ENCODE measurements at places on chromosomes 7 and 10.

DNA sequence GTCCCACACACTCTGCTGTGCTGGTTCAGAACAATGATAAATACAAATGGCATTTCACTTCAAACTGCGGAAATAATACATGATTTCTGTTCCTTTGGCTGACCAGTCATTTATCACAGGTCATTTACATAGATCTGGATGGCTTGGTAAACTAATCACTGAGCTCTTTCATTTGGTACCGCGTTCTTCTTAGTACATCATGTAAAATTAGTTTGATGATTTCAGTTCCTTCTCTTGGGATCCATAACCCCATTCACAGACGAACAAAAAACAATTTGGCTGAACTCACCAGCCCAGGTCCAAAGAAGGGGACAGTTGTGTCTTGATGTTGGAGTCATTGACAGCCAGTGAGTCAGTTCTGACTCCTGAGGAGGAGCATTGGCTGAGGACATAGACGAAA lies 689.8 kb downstream of the INHBA start:
- no peak for DNase-seq

- DNase-seq: peak; percentile 59
Measured at GRCh38 chr10:89301232-89301631, 614 bp upstream of the IFIT2 start.

GRCh38 chr7:151601521-151602305 lies 82.0 kb upstream of the RHEB start:
- no peak for DNase-seq

- no peak for DNase-seq
Measured at GRCh38 chr10:5643346-5644067, 22.9 kb downstream of the ASB13 start.

DNA sequence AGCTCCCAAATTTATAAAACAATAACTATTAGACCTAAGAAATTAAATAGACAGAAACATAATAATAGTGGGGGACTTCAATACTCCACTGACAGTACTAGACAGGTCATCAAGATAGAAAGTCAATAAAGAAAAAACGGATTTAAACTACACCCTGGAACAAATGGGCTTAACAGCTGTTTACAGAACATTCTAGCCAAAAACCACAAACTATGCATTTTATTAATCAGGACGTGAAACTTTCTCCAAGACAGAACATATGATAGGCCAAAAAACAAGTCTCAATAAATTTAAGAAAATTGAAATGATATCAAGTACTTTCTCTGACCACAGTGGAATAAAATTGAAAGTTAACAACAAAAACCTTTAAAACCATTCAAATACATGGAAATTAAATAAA lies 46.4 kb downstream of the ZNF680 start:
- DNase-seq: no peak

- no peak for DNase-seq
Measured at GRCh38 chr7:128781126-128781525, 5.5 kb upstream of the OPN1SW start.

GRCh38 chr10:29353305-29353704 lies 64.4 kb downstream of the LYZL1 start:
- DNase-seq: no peak

GRCh38 chr10:24920907-24921881 lies 31.2 kb downstream of the PRTFDC1 start:
- DNase-seq: peak; percentile 9

GRCh38 chr10:9018195-9019173 lies 964.0 kb downstream of the GATA3 start:
- DNase-seq: no peak

GRCh38 chr10:42836096-42836495 lies 53.5 kb downstream of the BMS1 start:
- DNase-seq: no peak

- DNase-seq: no peak
Measured at GRCh38 chr10:112981553-112981952, 31.5 kb downstream of the TCF7L2 start.

GRCh38 chr7:27184337-27185012 lies 557 bp downstream of the HOXA11 start:
- DNase-seq: no peak

GRCh38 chr7:81165070-81165469 lies 246.2 kb upstream of the SEMA3C start:
- no peak for DNase-seq

DNA sequence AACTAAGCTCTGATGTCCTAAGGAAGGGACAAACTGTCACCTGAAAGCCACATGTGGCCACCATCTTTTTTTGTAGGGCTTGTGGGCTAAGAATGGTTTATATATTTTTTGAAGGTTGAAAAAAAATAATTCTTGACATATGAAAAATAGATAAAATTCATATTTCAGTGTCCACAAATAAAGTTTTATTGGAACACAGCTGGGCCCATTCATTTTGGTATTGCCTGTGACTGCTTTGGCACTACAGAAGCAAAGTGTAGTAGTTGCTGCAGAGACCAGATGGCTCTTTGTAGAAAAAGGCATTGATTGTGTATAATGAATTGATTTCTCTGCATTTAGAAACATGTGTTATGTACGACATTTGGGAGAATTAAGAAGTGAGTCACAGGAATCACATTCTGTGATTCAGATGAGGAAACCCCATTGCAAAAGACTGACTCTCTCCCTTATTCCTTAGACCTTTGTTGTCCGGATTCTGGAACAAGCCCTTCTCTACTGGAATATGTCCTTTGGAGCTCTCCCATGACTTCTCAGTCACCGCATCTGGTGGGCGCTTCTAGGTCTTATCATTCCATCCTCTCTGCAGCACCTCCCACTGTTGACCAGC lies 438.7 kb downstream of the LRMDA start:
- no peak for DNase-seq

Measured in G401 (cell line).